Stimulated activated CD4-positive, alpha-beta T cell treated with anti-CD3 and anti-CD28 coated beads, Interleukin-12 subunit alpha, Interleukin-12 subunit beta, amount 100 ng/mL, for 24 hours (primary cell): ENCODE measurements at places on chromosomes 12 and 14.

DNA sequence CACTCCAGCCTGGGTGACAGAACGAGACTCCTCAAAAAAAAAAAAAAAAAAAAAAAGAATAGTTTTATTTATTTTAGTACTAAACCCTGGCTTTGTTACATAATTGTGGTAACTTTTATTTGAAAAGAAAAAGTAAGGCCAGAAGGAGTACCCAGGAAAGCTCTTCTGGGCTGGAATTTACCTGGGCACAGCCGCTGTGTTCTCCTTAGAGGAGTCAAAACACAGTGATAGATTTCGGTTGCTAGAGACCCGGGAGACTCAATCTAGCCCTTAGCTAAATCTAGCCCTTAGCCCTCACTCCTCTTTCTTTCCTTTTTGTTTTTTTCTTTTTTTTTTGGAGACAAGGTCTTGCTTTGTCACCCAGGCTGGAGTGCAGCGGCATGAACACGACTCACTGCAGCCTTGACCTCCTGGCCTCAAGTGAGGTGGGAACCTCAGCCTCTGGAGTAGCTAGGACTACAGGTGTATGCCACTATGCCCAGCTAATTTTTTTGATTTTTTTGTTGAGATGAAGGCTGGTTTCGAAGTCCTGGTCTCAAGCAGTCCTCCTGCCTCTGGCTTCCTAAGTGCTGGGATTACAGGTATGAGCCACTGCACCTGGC, 49.7 kb downstream of the SYNE2 start:
- no peak for DNase-seq

DNA sequence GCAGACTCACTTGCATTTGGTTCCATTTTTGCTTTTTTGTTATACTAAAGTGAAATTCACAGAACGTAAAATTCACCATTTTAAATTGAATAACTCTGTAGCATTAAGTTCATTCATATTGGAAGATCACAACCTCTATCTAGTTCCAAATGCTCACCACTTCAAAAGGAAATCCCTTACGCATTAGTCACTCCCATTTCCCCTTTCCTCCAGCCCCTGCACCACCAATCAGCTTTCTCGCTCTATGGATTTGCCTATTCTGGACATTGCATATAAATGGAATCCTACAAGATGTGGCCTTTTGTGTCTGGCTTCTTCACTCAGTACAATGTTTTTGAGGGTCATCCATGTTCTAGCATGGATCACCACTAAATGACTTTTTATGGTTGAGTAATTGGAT, 294.5 kb downstream of the KSR2 start:
- no peak for DNase-seq

- DNase-seq, result no peak
These were observed 396.2 kb downstream of the CCDC91 start for GRCh38 chr12:28586481-28586880.

DNA sequence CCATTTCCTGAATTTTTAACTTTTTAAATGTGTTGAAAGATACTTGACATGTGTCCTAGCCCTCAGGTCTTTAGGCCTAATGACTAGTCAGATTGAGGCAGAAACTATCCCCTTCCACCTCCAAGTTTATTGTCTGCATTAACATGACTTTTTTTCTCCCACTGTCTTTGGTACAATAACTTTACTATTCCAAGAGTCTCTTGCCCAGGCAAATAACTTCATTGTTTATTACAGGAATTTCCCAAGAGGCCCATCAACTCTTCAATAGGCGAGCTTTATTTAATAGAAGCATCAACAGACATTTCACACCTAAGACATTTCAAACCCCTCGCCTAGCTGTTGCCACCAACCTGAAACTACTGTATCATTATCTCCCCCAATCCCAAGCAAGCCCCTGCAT, 10.7 kb downstream of the NFKBIA start:
- DNase-seq, result no peak
